ENCODE measurements at places on chromosomes 13 and 19.

DNA sequence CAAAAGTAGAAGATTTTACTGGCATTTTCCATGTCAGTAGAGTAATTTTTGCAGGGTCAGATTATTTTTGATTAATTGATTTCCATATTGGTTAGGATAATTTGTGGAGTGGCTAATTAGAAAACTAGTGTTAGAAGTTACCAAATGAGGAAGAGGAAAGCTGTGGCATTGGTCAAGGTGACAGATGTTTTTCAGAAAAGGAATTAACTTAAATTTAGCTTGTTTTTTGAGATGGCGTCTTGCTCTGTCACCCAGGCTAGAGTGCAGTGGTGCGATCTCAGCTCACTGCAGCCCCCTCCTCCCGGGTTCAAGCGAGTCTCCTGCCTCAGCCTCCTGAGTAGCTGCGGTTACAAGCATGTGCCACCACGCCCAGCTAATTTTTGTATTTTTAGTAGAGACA lies 28.8 kb downstream of the LSM14A start:
- no peak for DNase-seq

DNA sequence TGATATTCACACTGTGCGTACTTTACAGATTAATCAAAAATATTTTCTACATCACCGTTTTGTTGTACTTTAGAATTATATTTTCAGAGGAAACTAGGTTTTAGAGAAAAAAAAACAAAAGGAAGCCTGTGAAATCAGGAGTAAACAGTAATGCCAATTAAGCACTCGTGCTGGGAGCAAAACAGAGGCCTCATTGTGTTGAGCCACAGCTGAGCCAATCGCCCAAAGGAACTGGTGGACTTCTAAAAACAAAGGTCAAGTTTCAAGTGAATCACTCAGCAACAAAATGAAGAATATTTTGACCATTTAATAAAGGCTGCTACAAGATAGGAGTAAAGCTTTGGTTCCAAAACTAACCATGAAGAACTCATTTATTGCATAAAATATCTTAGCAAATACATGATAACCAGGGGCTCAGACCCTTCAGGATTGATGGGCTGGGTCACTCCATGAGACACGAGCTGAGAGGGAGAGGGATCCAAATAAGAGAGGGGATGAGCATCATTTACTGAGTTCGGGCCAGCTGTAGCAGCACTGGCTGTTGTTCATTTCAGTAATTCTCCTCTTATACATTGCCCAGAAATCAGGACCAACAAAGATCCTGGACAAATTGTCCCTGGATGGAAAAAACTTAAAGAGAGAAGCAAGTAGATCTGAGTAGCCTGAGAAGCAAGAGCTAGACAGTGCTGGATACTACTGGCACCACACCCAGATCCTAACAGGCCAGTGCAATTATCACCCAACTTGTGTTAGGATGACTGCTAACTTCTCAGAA lies 8.3 kb upstream of the NALCN start:
- peak; percentile 7 for DNase-seq

DNA sequence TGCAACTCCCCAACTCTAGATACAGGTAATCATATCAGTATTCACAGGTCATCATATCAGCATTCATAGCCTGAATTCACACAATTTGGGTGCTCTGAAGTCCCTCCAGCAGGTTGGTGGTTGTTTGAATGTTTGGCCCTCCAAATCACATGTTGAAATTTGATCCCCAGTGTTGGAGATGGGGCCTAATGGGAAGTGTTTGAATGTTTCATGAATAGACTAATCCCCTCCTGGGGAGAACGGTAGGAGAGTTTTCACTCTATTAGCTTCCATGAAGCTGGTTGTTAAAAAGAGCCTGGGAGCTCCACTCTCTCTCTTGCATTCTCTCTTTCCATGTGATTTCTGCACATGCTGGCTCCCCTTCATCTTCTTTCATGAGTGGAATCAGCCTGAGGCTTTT lies 288.6 kb upstream of the PCDH9 start:
- DNase-seq = no peak

- DNase-seq = no peak
Measured at GRCh38 chr19:32878988-32879387, 9.4 kb upstream of the SLC7A9 start.

DNA sequence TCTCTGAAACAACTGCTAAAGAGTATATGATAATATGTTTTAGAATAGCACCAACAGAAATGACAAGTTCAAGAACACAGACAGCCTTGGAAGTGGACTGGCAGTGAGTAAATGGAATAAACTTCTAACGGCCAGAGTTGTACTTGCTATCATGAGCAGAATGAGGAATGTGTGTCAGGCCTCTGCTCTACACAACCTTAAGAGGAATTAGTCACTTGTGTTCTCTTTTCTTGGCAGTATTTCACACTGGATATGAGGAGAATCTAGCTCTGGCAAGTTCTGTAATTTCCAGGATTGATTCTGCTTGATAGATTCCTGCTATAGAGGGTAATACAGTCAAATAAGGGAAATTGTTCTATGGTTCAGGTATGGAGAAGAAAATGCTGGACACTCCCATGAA lies 757.3 kb downstream of the EFNB2 start:
- no peak for DNase-seq

GRCh38 chr19:51076631-51077213 lies 6.0 kb downstream of the KLK14 start:
- no peak for DNase-seq

- DNase-seq = no peak
Measured at GRCh38 chr13:98540476-98540875, 36.4 kb downstream of the STK24 start.

GRCh38 chr13:78383899-78384298 lies 219.5 kb downstream of the POU4F1 start:
- no peak for DNase-seq

DNA sequence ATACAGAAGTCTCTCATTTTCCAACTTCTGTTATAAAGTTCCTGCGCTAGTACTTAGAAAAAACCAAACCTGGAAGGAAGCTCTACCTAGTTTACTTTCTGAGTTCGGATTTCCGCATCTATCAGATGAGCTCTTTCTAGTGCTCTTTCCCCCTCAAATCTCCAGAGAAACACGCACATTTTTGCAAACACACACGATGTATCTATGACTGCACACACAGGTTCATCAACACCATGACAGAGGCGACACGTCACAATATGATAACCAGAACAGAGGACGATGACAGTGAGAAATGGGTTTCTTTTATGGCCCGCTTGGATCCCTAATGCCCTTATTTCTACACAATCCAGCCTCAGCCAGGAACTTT lies 629 bp upstream of the LRRC63 start:
- no peak for DNase-seq

DNA sequence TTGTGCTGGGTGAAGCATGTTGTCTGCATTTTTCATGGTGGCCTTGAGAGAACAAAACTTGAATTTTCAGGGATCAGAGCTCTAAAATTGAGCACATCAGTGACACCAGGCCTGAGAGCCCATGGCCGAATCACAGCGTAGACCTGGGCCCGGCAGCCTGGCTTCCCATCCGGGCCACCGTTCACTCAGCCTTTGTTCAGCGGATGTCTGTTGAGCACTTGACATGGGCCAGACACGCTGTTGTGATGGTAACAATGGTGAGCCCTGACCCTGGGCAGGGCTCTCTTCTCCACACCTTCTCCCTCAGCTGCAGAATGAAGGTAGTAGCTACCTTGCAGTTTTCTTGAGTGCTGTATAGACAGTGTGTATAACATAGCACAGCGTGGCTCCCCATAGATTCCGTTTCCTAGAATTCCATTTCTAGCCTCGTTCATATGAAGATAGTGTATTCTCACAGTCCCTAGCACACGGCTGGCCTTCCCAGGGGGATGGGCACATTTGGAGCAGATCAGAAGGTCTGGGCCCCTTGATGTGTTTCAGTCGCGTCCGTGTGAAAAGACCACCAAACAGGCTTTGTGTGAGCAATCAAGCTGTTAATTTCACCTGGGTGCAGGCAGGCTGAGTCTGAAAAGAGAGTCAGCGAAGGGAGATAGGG lies 75.3 kb downstream of the RAB20 start:
- DNase-seq = no peak

- no peak for DNase-seq
Measured at GRCh38 chr13:52010890-52011631, at the start of gene ATP7B. TSS of gene ATP7B (minus strand) at chr13:52011450. CDS start at chr13:52011337, 113 bp downstream.

- peak; percentile 78 for DNase-seq
Measured at GRCh38 chr19:34772697-34773554, at the start of gene ZNF599. TSS of gene ZNF599 (minus strand) at chr19:34773215. CDS start at chr19:34772841, 374 bp downstream.
